ENCODE measurements at places on chromosomes 1 and 21. TPM values are rescaled to one million over a fixed set of nuclear protein-coding genes. Genes with fewer than 3 reads are reported as not detected.

DNA sequence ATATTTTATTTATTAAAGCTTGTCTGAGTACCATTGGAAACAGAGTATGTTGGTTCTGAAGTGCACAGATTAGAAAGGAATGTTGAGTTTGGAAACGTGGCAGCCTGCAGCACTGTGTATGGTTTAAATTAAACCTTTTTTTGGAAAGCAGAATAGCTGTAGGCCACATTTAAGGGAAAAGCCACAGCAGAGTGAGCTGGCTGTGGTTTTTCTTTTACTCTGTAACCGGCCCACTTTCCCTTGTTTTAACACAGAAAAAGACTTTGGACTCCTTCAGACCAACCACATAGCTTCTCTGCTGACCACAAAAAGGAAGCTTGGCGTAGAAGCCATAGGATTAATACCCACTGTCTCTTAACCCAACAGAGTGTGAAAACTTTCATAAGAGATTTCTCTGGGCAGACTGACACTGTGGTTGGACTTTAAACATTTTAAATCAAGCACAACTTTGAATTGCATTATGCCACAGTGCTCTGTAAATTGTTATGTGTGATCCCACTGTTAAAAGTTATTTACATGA is 75.2 kb downstream of the NFIA start:
- peak; percentile 74 for DNase-seq

DNA sequence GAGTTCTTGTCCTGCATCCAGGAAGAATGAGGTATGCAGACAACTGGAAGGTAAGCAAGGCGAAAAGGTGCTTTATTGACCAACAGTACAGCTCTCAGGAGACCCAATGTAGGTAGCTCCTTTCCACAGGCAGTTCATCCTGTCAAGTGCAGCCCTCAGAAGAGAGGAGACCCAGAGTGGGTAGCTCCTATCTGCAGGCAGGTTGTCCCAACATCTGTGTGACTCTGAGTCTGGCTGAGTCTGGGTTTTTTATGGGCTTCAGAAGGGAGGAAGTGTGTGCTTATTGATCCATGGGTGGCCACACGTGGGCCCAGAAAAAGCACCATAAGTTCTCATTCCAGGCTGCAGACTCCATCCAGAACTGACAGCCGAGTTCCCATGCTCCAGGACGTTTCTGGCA is 34.0 kb downstream of the ZNF691 start:
- DNase-seq, result no peak

DNA sequence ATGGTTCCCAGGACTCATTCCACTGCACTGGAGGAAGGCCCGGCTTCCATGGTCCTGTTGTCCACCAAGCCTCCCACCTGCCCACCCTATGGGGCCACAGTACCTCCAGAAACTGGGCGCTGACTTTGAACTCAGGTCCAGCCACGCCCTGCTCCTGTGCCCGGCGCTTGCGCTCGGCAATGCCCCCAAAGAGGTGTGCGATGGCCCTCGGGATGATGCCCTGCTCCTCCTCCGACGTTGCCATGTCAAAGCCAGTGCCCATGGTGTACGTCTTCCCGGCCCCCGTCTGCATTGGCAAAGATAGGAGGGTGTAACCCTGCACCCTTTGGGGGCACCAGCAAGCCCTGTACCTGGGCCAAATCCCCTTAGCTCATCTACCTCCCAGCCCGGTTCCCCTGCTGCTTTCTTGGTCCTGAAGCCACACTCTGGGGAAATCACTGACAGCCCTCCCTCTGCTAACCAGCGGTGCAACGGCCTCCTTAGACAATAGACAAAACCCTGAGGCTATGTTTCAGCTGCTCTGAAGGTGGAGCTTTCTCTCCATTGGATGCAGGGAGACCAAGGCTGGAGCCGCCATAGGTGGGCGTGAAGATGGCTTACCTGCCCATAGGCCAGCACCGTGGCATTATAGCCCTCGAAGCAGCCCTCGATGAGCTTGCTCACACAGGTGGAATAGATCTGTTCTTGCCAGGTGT is 14.7 kb downstream of the KIF21B start:
- DNase-seq, result no peak

DNA sequence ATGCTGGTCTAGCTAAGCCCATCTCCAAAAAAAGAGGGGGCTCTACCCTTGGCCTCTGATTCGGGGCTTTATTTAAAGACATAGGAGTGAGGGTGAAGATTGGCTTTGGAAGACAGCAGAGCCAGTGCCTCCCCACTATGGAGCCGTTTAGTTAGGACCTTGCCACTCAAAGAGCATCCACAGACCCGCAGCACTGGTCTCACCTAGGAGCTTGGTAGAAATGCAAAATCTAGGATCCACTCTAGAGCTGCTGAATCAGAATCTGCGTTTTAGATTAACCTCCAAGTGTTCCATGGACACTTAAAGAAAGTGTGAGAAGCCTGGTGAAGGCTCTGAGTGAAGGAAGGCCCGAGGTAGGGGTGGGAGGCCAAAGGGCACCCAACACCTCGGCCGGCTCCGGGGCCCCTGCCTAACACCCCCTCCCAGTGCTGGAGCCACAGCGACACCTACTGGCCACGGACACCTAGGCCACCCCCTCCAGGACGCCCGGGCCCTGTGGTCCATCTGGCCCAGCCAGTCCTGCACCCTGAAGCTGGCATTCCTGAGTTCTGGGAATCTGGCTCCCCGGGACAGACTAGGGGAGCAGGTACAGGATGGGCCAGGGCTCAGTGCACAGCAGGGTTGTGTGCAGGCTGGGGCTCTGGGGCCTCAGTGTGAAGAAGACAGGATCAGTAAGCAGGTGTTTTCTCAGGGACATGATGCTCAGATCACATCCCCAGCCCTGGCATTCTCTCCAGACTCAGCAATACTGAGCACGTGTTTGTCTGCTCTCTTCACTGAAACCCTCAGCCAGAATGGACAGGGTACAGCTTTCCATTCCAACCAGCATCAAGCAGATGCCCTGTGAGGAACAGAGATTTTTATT is 79.2 kb downstream of the TMEM53 start:
- peak; percentile 76 for DNase-seq

- no peak for DNase-seq
These were observed 29.6 kb downstream of the CLCA1 start for GRCh38 chr1:86498281-86498680.

GRCh38 chr1:160704250-160704649 is 7.4 kb downstream of the CD48 start:
- DNase-seq, result no peak

GRCh38 chr1:206079135-206079534 is 26.2 kb downstream of the RHEX start:
- no peak for DNase-seq

- no peak for DNase-seq
These were observed 39.1 kb downstream of the CRB1 start for GRCh38 chr1:197307136-197307535.

GRCh38 chr1:117683571-117684285 is 77.9 kb downstream of the TENT5C start:
- DNase-seq, result peak; percentile 71

DNA sequence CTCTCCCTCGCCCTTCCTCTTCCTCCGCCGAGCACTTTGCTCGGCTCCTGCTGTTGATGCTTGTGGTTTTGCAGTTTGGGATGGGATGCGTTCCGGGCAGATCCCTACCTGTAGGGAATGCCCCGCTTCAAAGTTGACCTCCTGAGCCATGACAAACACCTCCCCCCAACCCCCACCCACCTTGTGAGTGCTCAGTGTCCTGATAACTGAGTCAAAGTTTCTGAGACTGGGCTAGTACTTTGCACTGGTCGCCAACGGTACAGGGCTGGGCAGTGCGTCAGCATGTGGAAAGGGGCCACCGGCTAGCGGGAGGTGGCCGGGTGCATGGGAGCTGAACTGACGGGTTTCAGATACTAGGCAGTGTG is 771 bp downstream of the RABGAP1L start:
- DNase-seq, result peak; percentile 12

- no peak for DNase-seq
These were observed 126.5 kb downstream of the CRYAA start for GRCh38 chr21:43295066-43295958.

GRCh38 chr1:19427087-19427781 is 58.1 kb downstream of the CAPZB start:
- DNase-seq, result no peak

- DNase-seq, result no peak
These were observed 99.0 kb upstream of the ADGRL4 start for GRCh38 chr1:79105500-79105899.

PAPPA2 gene
- total RNA-seq, result 0.04 TPM

WNT4 gene
- total RNA-seq, result 1.2 TPM

SPATA46 gene
- total RNA-seq, result not detected

OR2AK2 gene
- not detected for total RNA-seq

LCE1C gene
- not detected for total RNA-seq

TMEM200B gene
- 1.0 TPM for total RNA-seq

CDC42SE1 gene
- 48.3 TPM for total RNA-seq

CAMK1G gene
- not detected for total RNA-seq

BRDT gene
- total RNA-seq, result not detected

LINGO4 gene
- not detected for total RNA-seq

RGS16 gene
- total RNA-seq, result 101 TPM

KRTAP13-3 gene
- total RNA-seq, result not detected
